ENCODE measurements at places on chromosomes 5 and 9.

GRCh38 chr5:140109759-140110645, 3.9 kb upstream of the PURA start:
- DNase-seq: peak; percentile 71

DNA sequence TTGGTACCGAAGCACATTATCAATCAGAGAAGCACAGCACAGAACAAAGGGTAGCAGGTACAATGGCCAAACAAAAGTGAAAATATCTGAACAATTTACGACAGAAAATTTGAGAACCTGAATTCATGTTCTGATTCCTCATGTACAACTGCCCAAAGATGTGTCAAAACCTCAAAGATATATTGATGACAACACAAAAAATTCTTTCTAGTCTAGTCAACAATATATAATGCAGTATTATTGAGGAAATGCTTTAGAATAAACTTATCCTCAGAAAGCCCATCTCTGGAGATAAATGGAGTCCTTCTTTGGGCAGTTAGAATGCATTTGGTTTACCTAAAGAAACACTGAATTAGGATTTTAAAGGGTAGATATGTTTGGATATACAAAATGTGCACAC, 6.8 kb upstream of the SMARCA2 start:
- no peak for DNase-seq

GRCh38 chr5:158911693-158912363, 187.9 kb downstream of the EBF1 start:
- DNase-seq: no peak

- no peak for DNase-seq
Observed at GRCh38 chr9:10983251-10983650, 370.4 kb upstream of the PTPRD start.

- no peak for DNase-seq
Observed at GRCh38 chr5:143402017-143402552, 1.4 kb downstream of the NR3C1 start.

DNA sequence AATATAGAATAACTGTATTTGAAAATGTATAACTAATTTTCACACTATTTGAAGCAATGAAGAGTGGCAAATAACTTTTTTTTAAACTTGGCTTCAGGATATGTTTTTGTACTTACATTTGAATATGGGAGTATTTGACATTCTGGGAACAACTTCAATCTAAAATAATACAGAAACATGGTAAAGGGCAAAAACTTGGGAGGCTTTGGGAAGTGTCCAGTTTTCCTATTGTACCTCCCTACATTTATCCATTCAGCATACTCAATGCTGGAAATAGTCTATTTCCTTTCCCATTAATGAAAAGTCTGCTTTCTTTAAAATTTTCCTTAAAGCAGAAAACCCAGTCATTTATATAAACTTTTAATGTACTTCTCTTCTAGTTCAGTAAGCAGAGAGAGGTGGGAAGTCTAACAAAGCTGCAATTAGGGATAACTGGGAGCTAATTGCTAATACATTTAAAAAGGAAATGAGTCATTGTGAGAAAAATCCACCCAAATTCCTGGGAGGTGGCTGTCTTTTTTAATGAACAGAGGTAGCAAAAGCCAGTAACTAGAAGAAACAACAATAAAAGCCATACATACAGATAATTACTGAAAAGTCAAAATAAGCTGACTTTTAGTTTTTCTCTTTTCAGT, 128.8 kb downstream of the FBN2 start:
- DNase-seq: peak; percentile 54

DNA sequence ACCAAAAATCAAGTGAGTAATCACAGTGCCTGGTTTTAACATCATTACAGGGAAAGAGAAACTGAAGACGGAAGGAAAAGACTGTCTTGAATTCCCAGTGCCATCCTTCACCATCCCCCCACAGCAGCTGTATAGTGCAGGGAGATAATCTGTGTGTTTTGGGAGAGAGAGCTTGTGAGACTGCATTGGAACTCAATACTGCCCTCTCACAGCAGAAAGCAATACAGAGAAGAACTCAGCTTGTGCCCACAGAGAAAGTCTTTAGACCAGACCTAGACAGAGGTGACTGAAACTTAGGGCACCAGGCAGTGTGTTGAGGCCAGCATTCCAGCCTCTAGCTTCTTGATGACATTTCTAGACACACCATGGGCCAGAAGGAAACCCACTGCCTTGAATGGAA, 754.7 kb upstream of the CDH6 start:
- DNase-seq: no peak

DNA sequence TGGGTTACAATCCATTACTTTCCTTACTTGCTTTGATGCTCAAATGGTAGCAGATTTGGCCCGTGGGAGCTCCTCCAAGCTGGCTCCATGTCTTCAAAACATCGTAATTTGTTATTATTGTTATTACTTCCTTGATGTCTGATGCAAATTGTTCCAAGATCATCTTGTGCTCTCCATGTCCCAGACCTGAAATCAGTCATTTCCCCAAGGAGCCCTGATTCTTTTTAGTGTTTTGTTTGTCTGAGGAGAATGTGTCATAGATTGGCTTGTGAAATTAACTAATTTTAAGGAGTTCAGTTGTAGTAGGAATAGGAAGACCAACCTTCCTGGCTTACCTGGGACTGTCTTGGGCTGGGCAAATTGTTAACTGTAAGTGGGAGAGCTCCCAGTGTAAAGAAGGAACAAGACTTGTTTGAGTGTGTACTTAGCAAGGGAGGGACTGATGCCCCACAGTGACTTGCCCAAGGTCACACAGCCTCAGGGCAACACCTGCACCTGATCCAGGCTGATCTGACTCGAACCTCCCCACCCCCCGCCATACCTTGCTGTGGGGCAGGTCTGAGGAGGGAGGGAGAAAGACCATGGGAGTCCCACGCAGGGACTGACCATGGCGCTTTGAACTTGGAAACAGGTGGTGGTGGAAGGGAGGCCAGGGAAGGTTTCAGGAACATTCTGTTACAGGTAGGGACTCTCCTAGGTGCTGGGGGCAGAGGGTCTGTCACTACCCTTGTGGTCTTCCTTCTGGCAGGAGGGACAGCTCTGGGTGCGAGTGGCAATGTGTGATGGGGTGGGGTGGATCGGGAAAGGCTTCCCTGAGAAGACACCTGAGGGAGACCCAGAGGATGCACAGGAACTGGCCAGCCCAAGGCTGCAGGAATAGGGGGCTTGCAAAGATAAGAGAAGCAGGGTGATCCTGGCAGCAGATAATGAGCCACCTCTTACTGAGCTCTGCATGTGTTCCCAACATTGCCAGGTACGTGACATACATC, 2.7 kb upstream of the BICD2 start:
- DNase-seq: no peak

- DNase-seq: no peak
Observed at GRCh38 chr9:108086624-108087023, 597.1 kb upstream of the KLF4 start.

DNA sequence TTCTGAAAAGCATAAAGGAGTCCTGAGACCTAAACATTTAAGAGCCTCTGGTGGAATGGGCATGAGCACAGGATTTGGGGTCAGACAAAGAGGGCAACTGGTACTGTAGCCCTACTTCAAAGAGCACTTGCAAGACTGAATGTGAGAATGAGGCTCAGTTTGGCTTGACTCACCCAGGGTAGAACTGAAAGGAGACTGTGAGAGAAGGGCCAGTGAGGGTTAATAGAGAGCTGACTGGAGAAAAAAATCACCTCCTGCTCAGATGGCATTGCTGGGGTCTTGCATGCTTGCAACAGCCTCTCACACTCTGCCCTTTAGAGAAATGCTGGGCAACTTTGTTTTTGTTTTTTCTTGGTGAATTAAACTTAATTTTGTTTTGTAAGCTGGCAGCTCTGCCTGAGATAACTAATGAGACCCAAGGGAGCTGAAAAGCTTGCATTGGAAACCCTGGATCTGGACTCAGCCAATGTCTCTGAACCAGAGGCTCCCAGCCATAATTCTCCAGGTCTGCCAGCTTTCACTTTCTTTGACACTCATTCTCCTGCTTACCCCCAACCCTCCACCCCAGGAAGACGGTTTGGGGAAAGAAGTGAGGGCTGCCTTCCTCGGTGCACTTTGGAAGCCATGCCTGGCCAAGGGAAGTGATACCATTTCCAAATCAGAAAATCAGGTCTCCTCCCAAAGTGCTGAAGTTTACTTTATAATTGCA, 161.1 kb upstream of the PANK3 start:
- no peak for DNase-seq

GRCh38 chr5:88487066-88487465, 218.4 kb upstream of the TMEM161B start:
- DNase-seq: no peak

DNA sequence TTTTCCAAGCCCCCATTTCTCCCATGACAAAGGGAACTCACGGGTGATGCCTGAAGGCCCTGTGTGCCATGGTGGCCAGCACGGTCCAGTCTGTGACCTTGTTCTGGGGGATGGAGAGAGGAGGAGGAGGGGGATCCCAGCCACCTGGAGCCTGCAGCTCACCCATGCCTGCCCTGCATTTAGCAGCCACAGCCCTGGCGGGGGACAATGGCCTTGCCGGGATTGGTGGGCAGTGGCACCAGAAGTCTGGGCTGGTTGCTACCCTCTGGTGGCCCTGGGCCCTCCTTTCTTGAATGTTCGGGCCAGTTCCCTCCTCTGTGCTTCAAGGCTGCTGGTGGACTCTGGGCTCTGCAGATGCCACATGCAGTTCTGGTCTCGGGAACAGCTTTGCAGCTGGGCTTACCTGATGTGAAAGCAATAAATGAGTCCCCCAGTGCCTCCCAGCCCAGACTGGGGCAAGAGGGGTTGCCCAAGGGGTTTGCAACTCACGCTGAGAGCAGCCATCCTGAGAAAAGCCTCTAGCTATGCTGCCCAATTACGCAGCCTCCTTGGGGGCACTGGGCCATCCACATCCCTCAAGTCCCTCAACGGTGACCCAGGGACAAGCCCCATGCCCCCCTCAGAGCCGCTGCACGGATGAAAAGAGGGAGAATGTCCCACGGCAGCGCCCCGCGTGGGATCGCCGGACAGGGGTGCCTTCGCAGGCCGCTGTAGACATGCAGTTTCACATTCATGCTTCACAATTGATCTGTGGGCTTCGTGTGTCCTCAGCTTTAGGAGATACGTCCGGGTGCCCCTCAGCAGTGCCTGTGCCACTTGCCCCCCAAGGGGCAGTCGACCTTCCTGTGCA, 49.2 kb upstream of the FCN1 start:
- no peak for DNase-seq

DNA sequence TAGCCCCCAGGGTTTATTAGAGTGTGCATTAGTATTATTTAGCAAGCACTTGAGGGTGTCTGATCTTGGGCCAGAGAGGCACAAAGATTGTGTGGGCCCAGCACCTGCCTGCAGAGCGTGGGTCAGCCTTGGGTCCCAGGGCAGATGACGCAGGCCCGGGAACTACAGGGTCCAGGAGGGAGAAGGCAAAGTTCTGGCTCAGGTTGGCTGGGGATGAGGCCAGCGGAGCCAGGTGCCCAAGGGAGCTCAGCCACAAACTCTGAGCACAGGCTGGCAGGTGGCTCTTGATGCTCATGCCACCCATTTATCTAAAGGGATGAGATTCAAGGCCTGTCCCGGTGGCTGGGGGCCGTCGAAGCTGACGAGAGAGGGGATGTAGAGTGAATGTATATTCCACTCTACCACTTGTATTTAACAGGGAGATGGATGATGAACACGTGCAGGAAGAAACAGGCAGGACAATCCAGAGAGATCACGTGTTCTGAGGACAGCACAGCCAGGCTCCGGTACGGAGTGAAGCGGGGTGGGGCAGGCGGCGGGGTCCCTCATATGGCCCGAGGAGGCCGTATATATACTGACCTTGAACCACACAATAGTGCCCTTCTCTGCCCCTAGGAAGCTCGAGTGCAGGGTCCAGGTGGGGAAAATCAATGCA, 818 bp upstream of the OBP2A start:
- DNase-seq: no peak

- DNase-seq: no peak
Observed at GRCh38 chr5:9148242-9148641, 397.6 kb downstream of the SEMA5A start.

DNA sequence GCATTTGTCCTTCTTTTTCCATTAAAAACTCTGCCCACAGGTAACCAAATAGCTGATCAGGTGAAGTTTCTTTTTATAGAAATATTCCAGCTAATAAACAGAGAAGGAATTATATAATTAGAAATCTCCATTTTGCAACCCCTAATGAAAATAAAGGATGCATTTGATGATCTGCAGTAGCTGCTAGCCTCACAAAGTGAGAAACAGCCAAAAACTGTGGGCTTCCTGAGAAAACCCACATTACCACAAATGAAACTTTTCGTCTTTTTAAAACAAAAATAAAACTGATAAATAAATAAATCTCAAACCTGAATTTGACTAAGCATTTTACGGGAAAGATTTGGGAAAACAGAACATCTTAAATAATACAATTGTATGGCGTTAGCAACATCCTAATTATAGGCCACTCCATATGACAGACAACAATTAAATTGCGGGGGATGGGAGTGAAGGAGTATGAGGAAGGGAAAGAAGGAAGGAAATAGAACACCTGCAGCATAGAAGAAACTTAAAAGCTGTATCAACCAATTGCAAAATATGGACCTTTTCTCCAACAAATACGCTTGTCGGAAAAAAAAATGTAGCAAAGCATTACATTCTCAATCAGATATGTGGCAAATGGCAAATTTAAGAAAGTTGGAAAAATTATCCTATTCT, 283.0 kb upstream of the ITGA1 start:
- no peak for DNase-seq

DNA sequence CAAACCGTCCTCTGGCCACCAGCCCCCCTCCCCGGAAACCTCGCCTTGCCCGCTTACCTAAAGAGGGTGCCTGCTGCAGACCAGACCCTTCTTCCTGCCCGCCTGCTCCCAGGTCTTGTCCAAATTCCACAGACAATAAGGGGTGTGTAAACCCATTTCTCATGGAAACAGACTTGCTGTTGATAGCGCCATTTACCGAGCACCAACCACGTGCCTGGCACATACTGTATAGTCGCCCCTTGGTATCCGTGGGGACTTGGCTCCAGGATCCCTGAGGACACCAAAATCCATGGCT, 25.1 kb downstream of the CDHR2 start:
- DNase-seq: no peak

GRCh38 chr9:70517926-70518610, 103.6 kb upstream of the KLF9 start:
- no peak for DNase-seq

- no peak for DNase-seq
Observed at GRCh38 chr9:101094686-101095085, 66.2 kb downstream of the PLPPR1 start.

- DNase-seq: no peak
Observed at GRCh38 chr9:120854596-120855327, 12.0 kb upstream of the PSMD5 start.
